Naive thymus-derived CD8-positive, alpha-beta T cell (primary cell): ENCODE measurements at places on chromosomes 13 and 19. TPM values are rescaled to one million over a fixed set of nuclear protein-coding genes. Genes with fewer than 3 reads are reported as not detected.
A peak's percentile ranks its signal among the peaks of the same experiment; 100 is the strongest.

Gene ZNF726
- 6.5 TPM for total RNA-seq

Gene GRIN3B
- not detected for total RNA-seq

GRCh38 chr19:39417463-39418181, 5.2 kb downstream of the PLEKHG2 start:
- DNase-seq = no peak

DNA sequence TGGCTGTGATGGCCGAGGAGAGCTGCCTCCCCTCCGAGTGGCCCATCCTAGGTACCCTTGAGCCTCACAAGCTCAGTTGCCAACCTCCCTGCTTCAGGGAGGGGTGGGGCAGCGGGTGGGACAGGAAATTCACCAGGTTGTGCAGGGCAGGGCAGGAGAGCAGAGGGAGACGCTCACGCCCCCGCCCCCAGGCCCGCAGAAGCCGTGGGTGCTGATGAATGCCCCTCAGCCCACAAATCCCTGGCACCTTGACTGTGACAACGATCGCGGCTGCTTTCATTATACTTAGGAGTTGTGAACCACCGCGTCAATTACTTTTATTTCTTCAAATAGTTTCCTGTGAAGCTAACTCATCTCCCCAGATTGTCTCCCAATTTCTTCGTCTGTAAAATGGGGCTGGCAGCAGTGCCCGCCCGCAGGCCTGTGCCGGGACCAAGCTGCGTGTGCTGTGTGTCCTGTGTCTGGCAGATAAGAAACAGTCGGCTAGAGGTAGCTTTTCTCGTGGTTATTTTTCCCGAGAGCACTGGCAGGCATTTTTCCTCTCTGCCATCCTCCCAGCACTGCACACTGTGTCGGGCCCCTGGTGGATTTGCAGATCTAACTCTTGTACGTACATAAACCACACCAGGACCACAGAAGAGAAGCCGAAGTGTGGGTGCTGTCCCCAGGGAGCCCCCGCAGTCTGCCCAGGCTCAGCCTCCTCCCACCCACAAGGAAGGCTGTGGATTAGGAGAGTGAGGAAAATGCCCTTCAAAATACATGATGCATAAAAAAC, 7.9 kb upstream of the RASA3 start:
- DNase-seq = peak; percentile 76

DNA sequence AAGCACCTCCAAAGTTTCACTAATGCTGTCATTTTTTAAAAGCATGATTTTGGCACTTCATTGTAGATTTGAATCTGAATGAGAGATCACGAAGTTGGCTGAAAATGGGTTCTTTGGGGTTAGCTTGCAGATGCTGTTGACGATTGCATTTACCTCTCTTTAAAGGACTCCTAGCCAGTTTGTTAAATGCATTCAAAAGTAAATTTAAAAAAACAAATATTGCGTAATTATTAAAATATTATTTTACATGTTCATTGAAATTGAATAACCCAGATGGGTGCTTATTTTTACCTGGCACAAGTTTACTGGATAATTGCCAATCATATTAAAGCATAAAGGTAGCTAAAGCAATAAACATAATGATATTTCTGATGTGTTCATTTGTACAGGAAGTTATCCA, 172.2 kb downstream of the ABCC4 start:
- DNase-seq = no peak

DNA sequence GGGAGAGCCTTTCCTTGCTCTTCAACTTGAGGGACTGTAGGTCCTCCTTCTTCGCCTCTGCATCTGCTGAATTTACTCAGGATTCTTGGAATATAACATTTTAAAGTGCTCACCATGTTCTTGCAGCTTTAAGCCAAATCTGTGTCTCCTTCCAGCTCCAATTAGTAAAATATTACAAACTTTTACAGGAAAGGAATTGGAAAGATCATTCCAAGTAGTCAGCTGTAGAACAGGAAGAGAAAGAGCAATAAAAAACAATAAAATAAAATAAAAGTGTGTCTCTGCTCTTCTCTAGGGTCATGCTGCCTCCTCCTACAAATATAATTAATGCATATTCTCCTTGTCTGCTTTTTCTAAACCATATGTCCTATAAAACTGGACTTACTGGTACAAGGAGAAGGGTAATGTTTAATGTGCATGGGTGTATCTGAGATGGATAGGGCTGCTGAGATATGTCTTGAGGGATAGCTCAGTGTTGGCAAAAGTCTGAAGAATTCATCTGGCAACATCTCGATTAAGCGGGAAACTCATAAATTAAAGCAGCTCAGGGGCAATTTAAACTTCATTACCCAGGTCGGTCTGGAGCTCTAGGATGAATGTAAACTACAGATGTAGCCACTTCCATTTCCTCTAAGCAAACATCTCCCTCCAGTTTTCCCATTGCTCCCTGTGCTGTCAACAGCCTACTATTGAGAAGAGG, 25.0 kb downstream of the ENOX1 start:
- no peak for DNase-seq

GRCh38 chr13:110352735-110353134, 45.7 kb downstream of the COL4A2 start:
- no peak for DNase-seq

GRCh38 chr13:78604782-78605611, 1.6 kb upstream of the POU4F1 start:
- DNase-seq = no peak
